PC-3 (cell line): ENCODE measurements at places on chromosomes 3 and 15. TPM values are rescaled to one million over a fixed set of nuclear protein-coding genes. Genes with fewer than 3 reads are reported as not detected.

NEK11 gene
- total RNA-seq, result 3.1 and 5.8 TPM in 2 replicates

DNA sequence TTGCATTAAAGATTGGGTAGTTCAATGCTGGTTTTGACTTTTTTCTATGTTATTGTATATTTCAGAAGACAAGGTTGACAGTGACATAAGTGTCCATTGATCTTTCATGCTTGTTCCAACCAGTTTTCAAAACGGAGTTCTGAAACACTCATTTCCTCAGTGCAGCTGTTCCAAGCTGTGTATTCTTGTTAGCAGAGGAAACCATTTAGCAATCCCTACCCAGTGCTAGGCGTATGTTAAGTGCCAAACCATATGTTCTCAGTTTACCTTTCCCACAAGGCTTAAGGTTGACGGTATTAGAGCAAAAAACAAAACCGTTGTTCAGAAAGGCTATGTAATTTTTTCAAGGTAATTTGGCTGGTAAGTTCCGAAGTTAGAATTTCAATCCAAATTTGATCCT, 9.1 kb downstream of the ATOSA start:
- H3K36me3 ChIP-seq, result 0 out of 2 replicates have a peak, but pooled peaks cover 3% of the 10 kb centered on the region
- H3K27me3 ChIP-seq, result no peaks in the 10 kb centered on the region
- peaks cover 10% of the 10 kb centered on the region for H3K4me1 ChIP-seq
- H3K27ac ChIP-seq, result no peak overlapping the region
- H3K4me3 ChIP-seq, result no peak overlapping the region

DNA sequence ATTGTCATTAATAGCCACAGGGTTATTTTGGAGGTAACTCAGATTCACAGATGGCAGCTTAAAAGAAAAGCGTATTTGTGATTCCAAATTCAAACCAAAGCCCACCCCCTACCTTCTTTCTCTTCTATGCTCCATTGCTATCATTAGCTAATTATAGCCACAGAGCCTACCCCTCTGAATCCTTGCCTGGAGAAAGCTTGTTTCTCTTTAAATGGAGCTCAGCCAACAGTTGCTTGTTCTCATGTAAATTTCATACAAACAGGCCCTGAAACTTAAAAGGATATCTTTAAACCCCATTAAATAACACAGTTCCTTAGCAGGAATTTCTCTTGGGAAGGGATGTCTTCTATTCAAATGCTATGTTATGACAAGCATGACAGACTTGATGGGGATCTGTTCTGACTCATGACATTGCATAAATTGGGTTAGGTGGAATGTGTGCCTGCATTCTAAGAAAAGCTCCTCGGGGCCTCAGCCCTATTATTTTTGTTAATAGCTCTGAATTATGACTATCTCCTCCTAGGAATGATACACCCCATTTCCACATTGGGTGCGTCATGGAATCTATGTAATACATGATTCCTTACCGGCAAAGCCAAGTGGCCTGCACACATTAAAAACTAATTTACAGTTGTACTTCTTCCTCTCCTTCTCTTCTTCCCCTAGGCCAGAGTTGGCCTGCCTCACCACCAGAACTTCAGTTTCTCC, 265.8 kb downstream of the TAFA4 start:
- H3K4me1 ChIP-seq, result no peaks in the 10 kb centered on the region
- no peaks in the 10 kb centered on the region for H3K27me3 ChIP-seq
- DNase-seq, result no peak
- no peak overlapping the region for H3K4me3 ChIP-seq
- no peak overlapping the region for H3K27ac ChIP-seq

DNA sequence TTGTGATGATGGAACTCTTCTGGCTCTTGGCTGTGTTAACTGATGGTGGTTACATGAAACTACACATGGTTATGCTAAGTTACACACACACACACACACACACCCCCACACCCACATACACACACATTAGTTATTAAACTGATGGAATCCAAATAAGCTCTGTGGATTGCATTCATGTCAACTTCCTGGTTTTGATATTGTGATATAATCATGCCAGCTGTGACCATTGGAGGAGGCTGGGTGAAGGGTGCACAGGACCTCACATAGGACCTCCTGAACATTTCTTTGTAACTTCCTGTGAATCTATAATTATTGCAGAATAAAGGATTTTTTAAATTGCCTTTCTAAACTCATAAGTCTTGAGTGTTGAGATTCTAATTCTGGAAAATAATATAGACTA, 58.9 kb upstream of the LIMD1 start:
- DNase-seq, result no peak
- H3K27me3 ChIP-seq, result no peaks in the 10 kb centered on the region
- no peaks in the 10 kb centered on the region for H3K4me1 ChIP-seq
- H3K36me3 ChIP-seq, result peaks cover 7% of the 10 kb centered on the region; the same call in 1 of the 2 replicates
- H3K27ac ChIP-seq, result no peak overlapping the region
- no peak overlapping the region for H3K4me3 ChIP-seq

- peaks cover 16% of the 10 kb centered on the region; the same call in 1 of the 2 replicates for H3K36me3 ChIP-seq
- peak overlapping the region; percentile 12; the same call in 1 of the 2 replicates for H3K27ac ChIP-seq
- peak overlapping the region; percentile 96 for H3K4me3 ChIP-seq
Observed at GRCh38 chr3:186107215-186108105, 1.4 kb downstream of the ETV5 start.

SLC12A8 gene
- total RNA-seq, result 11.0 and 11.7 TPM in 2 replicates

PIERCE2 gene
- total RNA-seq, result 0.63 and 3.1 TPM in 2 replicates

- peak overlapping the region; percentile 19 for H3K27ac ChIP-seq
- H3K4me1 ChIP-seq, result peaks cover 58% of the 10 kb centered on the region
- peak; percentile 49 for DNase-seq
- no peaks in the 10 kb centered on the region for H3K36me3 ChIP-seq
- H3K4me3 ChIP-seq, result no peak overlapping the region
- no peaks in the 10 kb centered on the region for H3K27me3 ChIP-seq
Observed at GRCh38 chr3:153285982-153286381, 124.0 kb downstream of the RAP2B start.

SLC22A13 gene
- 0.73 TPM in 1 of 2 replicates, not detected in the other for total RNA-seq

- H3K4me3 ChIP-seq, result no peak overlapping the region
- no peaks in the 10 kb centered on the region for H3K4me1 ChIP-seq
- H3K36me3 ChIP-seq, result no peaks in the 10 kb centered on the region
- peaks cover 7% of the 10 kb centered on the region for H3K27me3 ChIP-seq
Observed at GRCh38 chr3:167626490-167626889, 27.3 kb downstream of the WDR49 start.

ARF4 gene
- total RNA-seq, result 130 and 135 TPM in 2 replicates

DNA sequence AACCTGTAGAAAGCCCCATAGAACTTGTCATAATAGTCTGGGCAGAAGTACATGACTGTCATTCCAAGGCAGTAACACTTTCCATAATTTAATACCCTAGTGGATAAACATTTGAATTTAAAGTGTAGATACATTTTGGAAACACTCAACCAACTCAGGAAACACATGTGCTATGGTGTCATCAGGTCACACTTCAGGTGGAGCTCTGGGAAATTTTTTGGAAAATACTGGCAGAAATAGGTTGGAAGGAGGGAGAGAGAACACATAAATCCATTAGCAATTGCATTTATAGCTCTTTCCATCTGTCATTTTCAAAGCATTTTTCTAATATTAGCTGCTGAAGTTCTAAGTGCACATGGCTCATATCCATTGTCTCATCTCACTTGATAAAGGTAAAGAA, 135.7 kb downstream of the MEIS2 start:
- no peaks in the 10 kb centered on the region for H3K4me1 ChIP-seq
- no peaks in the 10 kb centered on the region for H3K27me3 ChIP-seq
- no peak for DNase-seq
- H3K27ac ChIP-seq, result no peak overlapping the region
- no peak overlapping the region for H3K4me3 ChIP-seq

- DNase-seq, result no peak
- H3K27ac ChIP-seq, result no peak overlapping the region
- H3K4me3 ChIP-seq, result no peak overlapping the region
- H3K4me1 ChIP-seq, result peaks cover 29% of the 10 kb centered on the region
- H3K36me3 ChIP-seq, result no peaks in the 10 kb centered on the region
Observed at GRCh38 chr3:43210049-43211027, 76.0 kb upstream of the SNRK start.

PLSCR5 gene
- not detected in 2 replicates for total RNA-seq

DNA sequence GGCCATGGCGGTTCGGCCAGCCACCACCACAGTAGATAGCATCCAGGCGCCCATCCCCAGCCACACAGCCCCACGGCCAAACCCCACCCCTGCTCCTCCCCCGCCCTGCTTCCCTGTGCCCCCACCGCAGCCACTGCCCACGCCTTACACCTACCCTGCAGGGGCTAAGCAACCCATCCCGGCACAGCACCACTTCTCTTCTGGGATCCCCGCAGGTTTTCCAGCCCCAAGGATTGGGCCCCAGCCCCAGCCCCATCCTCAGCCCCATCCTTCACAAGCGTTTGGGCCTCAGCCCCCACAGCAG, 29.5 kb downstream of the PTPN23 start:
- H3K4me1 ChIP-seq, result no peaks in the 10 kb centered on the region
- no peak for DNase-seq
- peaks cover 46% of the 10 kb centered on the region for H3K36me3 ChIP-seq
- H3K4me3 ChIP-seq, result no peak overlapping the region
- no peak overlapping the region for H3K27ac ChIP-seq
- no peaks in the 10 kb centered on the region for H3K27me3 ChIP-seq

DNA sequence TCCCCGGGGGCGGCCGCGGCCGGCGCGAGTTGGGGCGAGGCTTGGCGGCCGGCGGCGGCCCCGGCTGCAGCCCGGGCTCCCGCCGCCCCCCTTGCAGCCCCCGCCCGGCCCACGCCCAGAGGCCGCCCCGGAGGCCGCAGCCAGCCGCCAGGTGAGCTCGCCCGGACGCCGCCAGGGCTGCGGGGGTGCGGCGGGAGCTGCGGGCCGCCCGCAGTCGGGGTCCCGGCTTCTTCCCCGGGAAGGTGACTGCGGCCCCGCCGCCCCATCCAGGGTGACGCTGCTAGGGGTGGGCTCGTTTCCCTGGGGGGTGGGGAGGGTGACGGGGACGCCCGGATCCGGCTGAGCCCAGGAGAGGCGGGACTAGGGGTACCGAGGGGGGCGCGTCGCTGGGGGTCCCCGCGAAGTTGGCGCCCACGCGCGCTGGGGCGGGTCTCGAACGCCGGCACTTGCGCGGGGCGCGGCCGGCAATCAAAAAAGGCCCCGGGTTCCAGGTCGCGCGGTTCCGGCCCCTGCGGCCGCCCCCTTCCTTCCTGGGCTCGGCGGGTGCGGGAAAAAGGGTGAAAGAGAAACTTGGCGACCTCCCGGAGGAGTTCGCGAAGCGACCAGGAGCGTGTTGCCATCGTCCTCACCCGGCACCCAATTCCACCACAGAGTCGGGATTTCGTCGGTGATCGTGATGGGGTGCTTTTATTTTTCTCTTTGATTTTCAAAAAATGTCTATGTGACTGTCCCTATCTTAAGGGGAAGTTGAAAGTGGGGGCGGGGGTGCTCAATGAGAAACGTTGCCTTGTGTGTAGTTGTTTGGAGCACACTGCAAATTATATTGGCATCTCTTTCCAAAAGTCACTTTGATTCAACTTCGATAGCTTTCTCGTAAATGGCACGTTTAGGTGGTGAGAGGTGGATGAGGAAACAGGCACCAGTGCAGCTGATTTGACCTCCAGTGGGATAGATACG, 619 bp downstream of the ATXN7 start:
- H3K27ac ChIP-seq, result peak overlapping the region; percentile 25
- no peaks in the 10 kb centered on the region for H3K27me3 ChIP-seq
- peak overlapping the region; percentile 76 for H3K4me3 ChIP-seq
- 0 out of 2 replicates have a peak, but pooled peaks cover 5% of the 10 kb centered on the region for H3K4me1 ChIP-seq
- H3K36me3 ChIP-seq, result no peaks in the 10 kb centered on the region
- DNase-seq, result no peak

- no peak overlapping the region for H3K4me3 ChIP-seq
- no peak for DNase-seq
- H3K4me1 ChIP-seq, result no peaks in the 10 kb centered on the region
Observed at GRCh38 chr3:10305331-10305902, 12.7 kb upstream of the GHRL start.

FRMD4B gene
- total RNA-seq, result 2.9 and 5.7 TPM in 2 replicates
